H1 (cell line): ENCODE measurements at places on chromosomes 6 and 20.
A peak's percentile ranks its signal among the peaks of the same experiment; 100 is the strongest.

DNA sequence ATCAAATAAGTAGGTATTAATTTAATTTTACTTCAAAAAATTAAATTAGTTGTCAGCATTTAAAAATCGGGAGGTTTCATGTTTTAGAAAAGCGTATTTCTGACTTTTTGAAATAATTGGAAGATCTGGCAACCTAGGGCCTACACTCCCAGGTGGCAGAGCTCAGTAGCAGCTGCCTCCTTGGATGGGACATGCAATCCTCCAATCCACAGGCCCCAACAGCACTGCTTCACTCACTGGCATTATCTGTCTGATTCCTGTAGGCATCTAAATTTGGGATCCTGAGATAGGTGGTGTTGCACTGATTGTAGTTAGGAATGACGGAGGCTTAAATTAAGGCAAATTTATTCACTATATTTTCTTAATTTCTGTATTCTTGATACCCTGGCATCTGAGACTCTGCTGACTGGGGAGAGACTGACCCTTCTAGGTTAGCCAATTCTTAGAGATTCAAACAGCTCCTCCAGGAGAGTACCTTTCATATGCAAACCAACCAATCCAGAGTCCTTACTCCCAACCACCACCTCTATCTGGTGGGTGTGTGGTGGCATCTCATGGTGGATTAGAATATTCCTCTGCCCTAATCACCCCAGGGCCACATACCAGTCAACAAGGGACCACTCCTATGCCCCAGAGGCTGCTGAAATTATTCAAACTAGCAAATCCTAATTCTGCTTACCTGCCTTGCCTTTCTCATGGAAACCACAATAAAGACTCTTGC, 146.6 kb upstream of the GLP1R start:
- no peak for DNase-seq

GRCh38 chr20:16955462-16955861, 207.3 kb downstream of the OTOR start:
- DNase-seq = no peak

DNA sequence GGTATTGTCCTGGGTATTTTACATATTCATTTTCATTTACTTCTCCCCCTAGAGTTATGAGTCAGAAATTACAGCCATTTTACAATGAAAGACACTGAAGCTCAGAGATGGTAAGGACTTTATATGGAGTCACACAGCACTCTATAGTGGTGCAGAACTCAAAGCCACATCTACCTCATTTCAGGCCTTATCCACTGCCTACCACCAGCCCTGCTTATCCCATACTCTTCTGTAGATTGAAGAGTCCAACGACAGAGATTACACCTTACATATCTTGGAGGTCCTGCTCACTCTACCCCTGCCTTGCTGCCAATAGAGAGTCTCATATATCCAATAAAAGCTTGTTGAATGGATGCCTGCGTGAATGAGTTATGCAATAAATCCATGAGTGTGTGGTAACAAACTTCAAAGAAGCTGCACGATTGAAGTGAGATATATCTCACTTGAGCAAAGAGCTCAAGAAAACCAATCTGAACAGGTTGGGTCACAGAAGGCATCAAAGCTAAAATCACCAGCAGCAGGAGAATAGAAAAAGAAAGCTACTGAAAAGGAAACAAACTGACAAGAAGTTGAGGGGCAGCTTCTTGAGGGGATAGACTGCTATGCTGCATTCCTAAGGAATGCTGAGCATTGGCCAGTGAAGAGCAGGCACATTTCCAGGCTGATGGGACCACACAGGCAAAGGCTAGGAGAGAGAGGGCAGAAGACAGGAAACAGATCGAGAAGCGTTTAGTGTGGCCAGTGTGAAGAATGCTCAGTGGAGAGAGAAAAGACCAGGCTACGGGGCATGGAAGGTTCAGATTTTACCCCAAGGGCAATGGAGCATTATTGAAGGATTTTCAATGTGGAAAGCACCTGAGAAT, 585.6 kb downstream of the DHX35 start:
- no peak for DNase-seq

GRCh38 chr20:58144096-58144495, 84.4 kb downstream of the ANKRD60 start:
- no peak for DNase-seq

GRCh38 chr6:157983406-157984119, 1.9 kb downstream of the SYNJ2 start:
- no peak for DNase-seq

DNA sequence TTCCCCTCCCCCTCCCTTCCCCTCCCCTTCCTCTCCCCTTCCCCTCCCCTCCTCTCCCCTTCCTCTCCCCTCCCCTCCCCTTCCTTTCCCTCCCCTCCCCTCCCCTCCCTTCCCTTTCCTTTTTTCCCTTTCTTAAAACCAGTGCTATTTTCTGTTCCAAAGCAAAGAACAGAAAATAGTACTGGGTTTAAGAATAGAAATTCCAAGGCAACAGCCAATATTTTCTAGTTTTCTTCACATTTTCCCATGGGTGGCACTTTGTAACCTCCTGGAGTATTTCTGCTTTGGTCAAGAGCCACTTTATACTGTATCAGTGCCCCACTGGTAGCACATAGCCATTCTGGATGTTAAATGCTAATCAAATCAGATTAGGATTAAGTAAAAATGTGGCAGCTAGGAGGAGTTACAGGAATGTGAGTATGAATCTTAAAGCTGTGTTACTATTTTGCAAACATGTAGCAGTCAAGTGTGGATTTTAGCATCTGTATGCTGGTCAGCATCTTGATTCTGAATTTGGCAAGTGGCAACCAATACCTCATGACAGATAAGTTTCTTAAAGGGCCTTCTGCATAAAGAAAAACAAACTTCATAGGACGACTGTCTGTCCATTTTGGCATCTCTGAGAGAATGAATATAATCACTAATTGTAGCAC, 126.4 kb downstream of the CEP57L1 start:
- no peak for DNase-seq

- no peak for DNase-seq
Measured at GRCh38 chr6:163994566-163994965, 580.0 kb downstream of the QKI start.

GRCh38 chr6:85402922-85403321, 47.0 kb upstream of the NT5E start:
- no peak for DNase-seq

- peak; percentile 13 for DNase-seq
Measured at GRCh38 chr20:16821211-16822089, 73.3 kb downstream of the OTOR start.

DNA sequence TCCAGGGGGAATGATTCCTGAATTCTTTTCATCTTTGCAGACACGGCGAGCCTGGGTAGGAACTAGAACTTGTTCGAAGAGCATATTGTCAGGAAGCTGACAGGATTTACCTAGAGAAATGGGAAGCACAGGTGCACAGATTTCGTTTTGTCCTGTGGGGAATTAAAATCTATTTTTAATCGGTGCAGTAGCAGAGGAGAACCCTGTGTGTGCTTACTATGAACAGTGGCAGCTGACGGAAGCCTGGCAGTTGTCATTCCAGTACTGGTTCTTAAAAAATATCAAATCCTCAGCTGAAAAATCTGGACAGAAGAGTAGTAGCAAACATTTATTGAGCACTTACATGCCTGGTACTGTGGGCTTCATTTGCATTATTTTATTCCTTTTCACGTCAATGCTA, 609.0 kb downstream of the QKI start:
- no peak for DNase-seq

- no peak for DNase-seq
Measured at GRCh38 chr6:842141-842540, 149.2 kb upstream of the EXOC2 start.

DNA sequence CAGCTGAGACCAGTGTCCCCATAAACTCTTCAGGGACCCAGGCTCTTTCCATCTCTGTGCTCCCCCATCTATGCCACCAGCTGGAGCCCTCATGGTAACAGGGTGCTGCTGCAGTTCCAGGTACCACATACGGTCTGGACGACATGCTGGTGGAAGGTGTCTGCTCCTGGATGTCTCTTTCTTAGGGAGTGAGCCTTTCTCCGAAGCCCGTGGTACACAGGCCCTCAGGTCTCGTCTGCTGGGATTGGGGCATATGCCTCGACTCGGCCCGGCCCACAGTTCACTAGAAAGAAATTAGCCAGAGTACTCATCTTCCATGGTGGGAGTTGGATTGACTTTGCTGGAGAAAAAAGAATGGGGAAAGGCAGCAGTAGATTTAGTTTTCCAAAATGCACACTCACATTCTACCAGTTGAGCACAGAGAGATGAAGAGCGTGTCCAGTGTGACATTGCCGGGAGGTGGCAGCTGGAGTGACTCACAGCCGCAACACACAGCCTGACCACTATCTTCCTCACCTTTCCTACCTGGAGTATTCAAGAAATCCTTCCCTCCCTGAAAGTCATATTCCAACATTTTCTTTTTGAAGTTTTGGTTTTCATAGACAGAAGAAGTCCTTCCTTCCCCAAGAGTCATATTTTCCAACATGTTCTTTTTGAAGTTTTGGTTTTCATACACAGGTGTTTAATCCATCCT, 18.6 kb upstream of the SPO11 start:
- DNase-seq = no peak

GRCh38 chr6:111844376-111844775, 28.9 kb downstream of the FYN start:
- DNase-seq = no peak

DNA sequence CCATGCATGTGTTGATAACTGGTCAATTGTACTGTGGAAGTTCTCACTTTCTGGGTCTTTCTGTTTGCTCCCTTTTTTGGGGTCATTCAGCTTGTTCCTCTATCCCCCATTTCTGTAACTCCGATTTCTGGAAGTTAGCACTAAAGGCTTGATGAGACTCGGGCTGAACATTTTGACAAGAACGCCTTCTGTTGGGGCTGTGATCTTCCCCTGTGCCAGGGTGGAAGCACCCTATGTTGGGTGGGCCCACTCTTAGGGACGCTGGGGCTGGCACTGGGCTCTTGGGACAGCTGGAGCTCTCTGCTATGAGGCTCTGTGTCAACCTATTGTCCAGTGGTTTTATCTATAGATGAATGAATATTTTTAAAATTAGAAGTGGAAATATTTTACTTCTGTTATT, 60.1 kb upstream of the FRMD1 start:
- peak; percentile 27 for DNase-seq

DNA sequence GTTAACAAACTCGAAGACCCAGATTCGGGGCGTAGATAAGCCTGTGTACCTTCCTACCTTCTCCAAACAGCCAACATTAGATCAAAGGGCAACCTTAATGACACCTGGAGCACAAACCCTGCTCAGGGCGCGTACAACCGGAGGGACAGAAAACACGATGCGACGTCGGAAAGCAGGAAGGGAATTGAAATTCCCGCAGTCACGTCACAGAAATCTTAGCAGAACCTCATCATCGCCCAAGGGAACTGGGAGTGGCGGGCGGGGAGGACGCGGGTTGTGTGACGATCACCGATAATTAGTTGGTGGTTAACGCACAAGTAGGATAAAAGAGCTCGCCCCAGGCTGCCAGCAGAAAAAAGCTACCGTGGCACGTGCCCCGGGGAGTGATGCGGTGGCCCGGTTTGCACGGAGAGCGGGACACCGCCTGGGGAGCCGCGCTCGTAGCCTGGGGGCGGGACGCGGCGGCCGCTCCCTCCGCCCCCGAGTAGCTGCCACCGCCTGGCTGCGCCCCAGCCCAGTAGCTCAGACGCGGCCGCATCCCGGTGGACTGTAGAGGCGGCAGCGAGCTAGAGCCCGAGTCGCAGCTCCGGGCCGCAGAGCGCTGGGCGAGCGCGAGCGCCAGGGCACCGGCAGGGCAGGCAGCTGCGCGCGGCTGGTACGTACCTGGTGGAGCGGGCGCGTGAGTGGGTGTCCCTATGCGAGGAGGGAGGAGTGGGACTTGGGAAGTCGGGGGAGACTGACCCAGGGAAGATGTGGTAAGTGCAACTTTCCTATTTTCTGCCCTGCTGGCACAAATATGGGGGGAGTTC, at the start of gene PKIB:
TSS of gene PKIB (plus strand) at position 525 of the 809 bp plus-strand sequence. CDS start 107,390 bp downstream, outside the sequence.
- peak; percentile 86 for DNase-seq

DNA sequence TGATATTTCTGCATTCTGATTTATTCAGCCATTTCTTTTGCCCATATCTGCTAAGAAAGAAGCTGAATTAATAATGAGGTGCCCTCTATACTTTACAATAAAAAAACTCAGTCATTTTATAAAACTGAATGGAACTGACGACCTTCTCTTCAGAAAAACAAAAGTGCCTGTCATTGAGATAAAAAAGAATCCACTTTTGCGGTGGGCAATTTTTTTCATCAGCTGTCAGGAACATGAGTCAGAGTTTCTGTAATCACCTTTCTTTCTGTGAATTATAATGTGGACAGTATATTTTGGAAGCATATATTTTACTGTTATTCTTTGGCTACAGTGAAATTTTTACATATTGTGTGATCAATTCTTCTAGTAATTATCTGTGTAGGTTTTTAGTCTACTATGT, 33.4 kb downstream of the IL20RA start:
- no peak for DNase-seq

GRCh38 chr20:57560554-57561355, at the start of gene PCK1:
TSS of gene PCK1 (plus strand) at chr20:57561110. CDS start at chr20:57561412, 302 bp downstream.
- no peak for DNase-seq

- no peak for DNase-seq
Measured at GRCh38 chr6:17851001-17851719, 136.3 kb downstream of the KIF13A start.

- DNase-seq = no peak
Measured at GRCh38 chr6:95572098-95572497, 5.2 kb upstream of the MANEA start.

- no peak for DNase-seq
Measured at GRCh38 chr6:29724937-29725869, 2.0 kb downstream of the HLA-F start.

GRCh38 chr6:5667737-5668136, 339.0 kb downstream of the NRN1 start:
- DNase-seq = no peak

GRCh38 chr6:120608826-120609225, 725.5 kb downstream of the TBC1D32 start:
- DNase-seq = no peak

DNA sequence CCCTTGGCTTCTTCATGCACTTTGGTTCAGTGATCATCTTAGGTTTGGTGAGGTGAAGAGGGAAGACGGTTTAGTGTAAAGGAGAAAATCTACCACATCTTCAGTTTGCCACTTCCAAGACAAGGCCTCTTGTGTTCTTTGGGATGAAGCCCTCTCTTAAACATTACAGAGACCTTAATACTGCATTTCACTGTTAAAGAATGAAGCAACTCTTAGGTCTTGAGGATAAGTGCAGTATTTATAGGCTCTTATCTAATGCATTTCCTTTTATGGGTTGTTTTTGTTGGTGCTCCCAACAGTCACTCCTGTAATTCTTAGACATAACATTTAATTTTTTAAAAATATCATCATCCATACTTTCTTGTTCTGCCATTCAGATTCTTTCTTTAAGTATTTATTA, 139.9 kb upstream of the LAMP5 start:
- no peak for DNase-seq
